ENCODE measurements at places on chromosomes 11 and 22.
A peak's percentile ranks its signal among the peaks of the same experiment; 100 is the strongest.

DNA sequence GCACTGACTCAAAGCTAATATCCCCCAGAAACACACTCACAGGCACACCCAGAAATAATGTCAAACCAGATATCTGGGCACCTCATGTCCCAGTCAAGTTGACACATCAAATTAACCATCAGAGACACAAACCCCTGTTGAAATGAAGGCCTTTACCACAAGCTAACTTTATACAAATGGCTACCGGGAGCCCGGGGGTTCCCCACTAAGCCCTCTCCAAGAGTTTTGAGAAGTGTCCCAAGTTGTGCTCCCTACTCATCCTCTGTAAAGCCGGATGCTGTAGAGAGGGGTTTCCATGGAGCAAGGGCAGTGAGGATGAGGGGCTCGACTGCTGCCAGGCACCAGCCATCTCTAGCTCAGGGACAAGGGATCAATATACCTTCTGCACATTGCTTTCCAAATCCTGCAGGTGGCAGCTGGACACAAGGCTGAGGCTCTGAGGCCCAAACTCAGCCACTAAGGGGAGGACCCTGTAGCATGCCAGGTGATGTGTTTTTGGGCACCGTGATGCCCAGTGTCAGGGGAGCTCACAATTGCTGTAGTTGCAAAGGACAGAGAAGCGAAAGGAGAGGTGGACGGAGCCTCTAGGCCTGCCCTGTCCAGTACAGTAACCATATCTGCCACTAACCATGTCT lies 145.7 kb downstream of the TTC17 start:
- no peak for DNase-seq

DNA sequence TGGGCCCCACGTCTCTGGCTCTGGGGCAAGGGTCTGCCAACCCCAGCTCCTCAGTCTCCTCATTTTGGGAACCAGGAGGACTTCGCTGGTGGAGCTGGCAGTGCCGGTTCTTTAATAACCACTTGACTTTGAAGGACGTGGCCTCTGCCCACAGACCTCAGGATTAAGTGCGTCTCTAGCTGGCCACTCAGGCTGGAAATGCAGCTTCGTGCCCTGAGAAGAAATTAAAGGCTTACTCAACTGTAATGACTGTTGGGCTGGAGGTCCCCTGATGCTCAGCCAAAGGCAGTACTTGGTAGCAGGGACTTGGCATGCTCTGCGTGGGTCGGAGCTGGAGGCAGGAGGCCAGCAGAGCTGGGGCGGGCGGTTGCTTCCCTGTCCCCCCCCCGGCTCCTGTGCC lies 16.7 kb upstream of the PARVG start:
- DNase-seq = no peak

GRCh38 chr11:116690611-116691010 lies 82.2 kb downstream of the BUD13 start:
- no peak for DNase-seq

DNA sequence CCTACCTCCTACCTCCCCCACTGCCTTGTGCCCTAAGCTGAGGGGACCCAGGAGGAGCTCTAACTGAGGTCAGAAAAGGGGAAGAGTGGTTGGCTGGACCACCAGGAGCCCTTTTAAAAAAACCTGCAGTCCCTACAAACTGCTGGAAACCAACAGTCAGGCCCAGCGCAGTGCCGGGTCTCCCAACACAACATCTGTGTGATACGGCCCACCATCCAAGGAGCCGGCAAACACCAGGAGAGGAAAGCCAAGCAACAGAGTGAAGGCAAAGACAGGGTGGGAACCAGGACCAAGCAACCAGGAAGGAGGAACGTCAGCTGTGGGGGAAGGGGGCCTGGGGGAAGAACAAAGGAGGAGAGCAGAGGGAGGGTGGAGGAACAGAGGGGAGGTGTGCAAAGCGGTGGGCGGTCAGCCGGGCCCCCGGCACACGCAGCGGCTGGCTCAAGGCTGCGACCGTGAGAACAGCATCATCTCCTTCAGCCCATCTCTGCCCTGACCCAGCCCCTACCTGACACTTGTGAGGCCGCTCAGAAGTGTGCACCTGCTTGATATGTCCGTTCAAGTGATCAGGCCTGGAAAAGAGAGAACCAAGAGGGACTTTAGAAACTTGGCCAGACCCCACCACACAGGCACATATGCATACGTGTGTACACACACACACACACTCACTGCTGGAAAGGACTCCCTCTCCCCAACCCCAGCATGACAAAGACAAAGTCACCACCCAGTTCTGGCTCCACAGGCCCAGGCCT lies 3.6 kb downstream of the PATZ1 start:
- DNase-seq = no peak

DNA sequence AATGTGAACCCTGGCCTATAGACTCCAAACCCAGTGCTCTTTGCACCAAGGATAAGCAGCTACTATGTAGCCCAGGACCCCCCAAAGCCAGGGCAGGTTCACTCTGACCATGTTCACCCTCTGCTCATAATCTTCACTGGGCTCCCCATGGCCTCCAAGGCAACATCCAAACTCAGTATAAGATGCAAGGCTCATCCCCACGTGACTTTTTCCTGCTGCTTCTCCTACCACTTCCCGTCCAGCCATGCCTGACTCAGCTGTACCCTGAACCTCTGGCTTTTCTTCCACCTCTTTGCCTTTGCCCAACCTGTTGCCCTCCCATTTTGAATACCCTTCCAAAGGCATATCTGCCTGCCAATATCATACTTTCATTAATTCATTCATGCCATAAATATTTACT lies 27.8 kb downstream of the PDE2A start:
- DNase-seq = no peak

DNA sequence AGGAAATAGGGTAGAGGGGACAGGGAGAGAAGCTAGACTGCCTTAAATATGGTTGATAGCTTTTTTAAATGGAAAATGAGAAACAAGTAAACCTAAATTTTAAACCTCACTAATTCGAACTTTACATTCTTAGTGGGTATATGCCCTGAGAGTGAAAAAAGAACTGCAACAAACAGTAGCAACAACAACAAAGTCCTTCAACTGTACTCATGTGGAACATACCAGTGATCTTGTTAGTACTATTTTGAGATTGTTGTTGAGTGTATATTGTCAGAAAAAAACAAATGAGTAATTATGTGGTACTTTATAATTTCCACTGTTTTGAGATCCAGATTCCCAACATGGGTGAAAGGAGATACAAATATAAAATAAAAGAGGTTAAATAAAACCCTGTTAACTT lies 88.9 kb upstream of the TNRC6B start:
- no peak for DNase-seq

GRCh38 chr11:69079661-69080256 lies 31.0 kb downstream of the TPCN2 start:
- no peak for DNase-seq

- no peak for DNase-seq
Measured at GRCh38 chr11:112281726-112282125, 21.1 kb upstream of the PLET1 start.

GRCh38 chr22:41561335-41561734 lies 525 bp downstream of the CSDC2 start:
- no peak for DNase-seq

DNA sequence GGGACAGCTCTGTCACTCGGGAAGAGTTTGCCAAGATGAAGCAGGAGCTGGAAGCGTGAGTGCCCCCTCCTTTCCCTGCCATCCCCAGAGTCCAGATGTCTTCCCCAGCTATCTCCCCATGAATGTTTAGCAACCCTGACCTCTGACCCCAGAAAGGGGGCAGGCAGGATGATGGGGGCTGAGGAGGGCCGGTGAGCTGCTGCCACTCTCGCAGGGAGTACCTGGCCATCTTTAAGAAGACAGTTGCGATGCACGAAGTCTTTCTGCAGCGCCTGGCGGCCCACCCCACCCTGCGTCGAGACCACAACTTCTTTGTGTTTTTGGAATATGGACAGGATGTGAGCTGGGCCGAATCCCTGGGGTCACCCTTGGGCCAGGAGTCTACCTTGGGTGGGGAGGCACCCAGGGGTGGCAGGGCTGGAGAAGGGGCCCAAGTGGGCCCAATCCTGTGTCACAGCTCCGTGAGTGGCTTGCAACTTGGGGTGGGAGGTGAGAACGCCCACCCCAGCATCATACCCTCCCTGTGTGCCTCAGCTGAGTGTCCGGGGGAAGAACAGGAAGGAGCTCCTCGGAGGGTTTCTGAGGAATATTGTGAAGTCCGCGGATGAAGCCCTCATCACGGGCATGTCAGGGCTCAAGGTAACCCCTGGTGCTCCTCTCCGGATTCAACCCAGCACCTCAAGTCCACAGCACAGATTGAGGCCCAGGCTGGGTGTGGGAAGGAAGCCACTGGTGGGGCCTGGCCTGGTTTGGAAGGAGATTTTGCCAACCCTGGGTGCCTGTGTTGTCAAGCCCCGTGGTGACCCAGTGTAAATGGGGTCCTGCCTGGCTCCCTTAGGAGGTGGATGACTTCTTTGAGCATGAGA lies 7.5 kb downstream of the CFL1 start:
- no peak for DNase-seq

DNA sequence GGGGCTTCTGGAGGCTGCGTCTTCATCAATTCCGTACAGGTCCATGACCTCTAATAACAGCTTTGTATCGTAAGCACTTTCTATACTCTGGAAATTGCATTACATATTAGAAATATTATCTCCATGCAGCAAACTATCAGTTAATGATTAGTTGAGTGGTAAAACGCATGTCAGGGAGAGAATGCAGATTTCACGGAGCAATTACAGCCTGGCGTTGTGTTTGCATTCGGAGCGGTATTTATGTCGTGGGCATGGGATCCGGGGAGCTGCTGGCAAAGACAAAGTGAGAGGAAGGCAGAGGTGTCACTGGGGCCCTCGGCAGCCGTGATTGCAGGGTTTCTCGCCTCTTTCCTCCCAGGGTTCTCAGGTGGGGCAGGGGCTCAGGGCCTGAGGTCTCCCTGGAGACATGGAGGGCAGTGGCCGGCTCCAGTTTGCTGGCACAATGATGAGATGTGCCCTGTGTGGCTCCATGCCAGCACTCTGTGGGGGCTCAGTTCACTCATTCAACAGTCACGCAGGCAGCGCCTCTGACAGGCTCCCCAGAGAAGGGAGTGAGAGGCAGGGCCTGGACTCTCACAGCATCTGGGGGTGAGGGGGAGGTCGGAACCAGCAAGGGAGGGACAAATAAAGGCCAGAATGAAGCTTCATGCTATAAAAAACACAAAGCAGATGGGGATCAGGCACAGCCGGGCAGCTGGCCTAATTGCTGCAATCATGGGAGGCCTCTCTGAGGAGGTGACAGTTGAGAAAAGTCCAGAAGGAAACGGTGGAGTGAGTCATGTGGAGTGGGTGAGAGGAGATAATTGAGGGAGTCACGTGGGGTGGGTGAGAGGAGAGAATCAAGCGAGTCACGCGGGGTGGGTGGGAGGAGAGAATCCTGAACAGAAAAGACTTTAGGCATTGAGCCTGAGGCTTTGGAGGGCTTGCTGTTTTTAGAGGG lies 1002.7 kb downstream of the BRD1 start:
- no peak for DNase-seq

GRCh38 chr22:42548597-42549330 lies 5.0 kb upstream of the SERHL2 start:
- no peak for DNase-seq

DNA sequence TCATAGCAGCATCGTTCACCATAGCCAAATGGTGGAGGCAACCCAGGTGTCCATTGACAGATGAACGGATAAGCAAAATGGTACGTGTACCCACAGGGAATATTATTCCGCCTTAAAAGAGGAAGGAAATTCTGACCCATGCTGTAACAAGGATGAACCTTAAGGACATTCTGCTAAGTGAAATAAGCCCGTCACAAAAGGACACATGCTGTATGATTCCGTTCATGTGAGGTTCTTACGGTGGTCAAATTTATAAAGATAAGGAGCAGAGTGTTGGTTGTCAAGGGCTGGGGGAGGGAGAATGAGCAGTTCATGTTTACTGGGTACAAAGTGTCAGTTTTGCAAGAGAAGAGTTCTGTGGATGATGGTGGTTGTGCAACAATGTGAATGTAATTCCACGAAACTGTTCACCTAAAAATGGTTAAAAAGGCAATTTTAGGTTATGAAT lies 26.3 kb downstream of the APOL1 start:
- DNase-seq = no peak

GRCh38 chr11:20089796-20090653 lies 70.2 kb downstream of the DBX1 start:
- DNase-seq = no peak

GRCh38 chr11:9972989-9973388 lies 309.1 kb downstream of the SWAP70 start:
- DNase-seq = peak; percentile 32

- no peak for DNase-seq
Measured at GRCh38 chr11:30474151-30474954, 111.8 kb downstream of the MPPED2 start.

GRCh38 chr11:35214792-35215193 lies 75.8 kb downstream of the CD44 start:
- DNase-seq = peak; percentile 59

DNA sequence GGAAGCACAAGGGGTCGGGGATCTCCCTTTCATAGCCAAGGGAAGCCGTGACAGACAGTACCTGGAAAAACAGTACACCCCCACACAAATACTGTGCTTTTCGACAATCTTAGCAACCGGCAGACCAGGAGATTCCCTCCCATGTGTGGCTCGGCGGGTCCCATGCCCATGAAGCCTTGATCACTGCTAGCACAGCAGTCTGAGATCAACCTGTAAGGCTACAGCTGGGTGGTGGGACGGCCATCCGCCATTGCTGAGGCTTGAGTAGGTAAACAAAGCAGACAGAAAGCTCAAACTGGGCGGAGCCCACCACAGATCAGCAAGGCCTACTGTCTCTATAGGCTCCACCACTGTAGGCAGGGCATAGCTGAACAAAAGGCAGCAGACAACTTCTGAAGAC lies 180.2 kb upstream of the SOX6 start:
- no peak for DNase-seq

DNA sequence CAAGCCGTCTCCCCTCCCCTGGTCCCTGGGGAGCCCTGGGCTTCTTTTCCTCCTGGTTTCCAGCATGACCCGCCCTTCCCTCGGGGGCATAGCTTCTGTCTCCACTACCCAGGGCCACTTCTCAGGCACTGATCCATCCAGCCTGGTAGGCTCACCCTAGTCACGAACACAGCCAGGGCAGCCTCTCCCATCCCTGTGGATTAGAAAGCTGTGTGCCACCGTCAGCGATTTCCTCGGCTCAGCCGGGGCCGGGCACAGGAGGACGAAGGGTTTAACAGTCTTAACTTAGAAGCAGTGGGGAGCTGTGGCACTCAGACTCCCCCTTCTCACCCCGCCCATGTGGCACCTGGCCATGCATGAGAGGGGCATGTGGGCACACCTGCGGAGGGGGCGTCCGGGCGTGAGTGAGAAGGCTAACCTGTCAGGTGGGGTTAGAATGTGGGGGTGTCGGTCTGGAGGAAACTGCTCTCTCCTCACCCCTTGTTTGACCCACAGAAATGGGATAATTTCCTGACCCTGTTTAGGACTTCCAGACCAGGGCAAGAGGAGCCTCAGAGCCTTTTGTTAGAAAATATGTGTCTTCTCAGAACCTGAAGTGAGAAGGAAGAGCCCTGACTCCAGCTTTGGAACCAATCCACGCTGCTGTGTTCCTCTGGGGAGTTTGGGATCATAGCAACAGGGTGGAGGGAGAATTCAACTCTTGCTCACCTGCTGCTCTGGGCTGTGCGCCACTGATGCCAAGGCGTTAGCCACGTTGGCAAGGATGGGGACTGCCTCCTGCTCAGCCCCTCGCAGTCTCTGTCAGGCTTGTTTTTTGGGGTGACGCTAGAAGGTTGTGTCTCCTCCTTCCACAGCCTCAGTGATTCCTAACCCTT lies 14.6 kb downstream of the GLB1L2 start:
- no peak for DNase-seq
